Adrenal gland (tissue), 19 donors: ENCODE measurements at places on chromosomes 2 and 18. TPM values are rescaled to one million over a fixed set of nuclear protein-coding genes. Genes with fewer than 3 reads are reported as not detected.

- DNase-seq = peak; percentile 88
These were observed 48.0 kb upstream of the MRPL33 start for GRCh38 chr2:27723372-27724144.

Gene TRPM8
- total RNA-seq = not detected

DNA sequence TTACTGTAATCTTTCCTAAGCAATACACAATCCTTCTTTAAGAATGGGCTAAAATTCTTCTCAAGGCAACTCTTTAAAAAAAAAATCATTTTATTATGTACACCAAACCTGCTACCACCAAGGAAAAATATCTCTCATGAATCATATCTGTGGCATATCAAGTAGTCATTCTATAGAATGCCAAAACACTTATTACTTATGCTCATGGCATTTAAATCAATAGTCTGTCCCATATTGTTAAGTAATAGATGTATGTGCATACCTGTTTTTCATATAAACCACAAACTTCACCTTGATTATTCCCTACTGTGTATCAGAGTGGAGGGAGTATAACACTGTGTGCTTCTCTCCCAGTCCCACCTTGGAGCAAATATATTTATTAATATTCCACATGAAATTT, 95.8 kb upstream of the SETBP1 start:
- no peak for DNase-seq

DNA sequence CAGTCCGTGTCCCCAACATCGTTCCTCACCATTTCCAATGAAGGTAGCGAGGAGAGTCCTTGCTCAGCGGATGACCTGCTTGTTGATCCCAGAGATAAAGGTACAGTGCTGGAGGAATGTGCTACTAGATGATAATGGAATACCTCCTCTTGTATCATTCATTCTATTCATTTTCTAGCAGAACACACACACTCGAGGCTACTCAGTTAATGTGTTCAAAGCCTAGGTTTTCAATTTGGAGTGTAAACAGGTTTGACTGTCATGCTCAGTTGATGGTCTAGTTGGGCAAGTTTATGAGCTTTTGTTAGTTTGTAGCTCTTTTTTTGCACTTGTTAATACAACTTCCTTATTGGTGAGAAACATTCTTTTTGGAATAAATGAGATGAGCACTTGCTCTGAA, 114.2 kb downstream of the ICA1L start:
- DNase-seq = no peak

DNA sequence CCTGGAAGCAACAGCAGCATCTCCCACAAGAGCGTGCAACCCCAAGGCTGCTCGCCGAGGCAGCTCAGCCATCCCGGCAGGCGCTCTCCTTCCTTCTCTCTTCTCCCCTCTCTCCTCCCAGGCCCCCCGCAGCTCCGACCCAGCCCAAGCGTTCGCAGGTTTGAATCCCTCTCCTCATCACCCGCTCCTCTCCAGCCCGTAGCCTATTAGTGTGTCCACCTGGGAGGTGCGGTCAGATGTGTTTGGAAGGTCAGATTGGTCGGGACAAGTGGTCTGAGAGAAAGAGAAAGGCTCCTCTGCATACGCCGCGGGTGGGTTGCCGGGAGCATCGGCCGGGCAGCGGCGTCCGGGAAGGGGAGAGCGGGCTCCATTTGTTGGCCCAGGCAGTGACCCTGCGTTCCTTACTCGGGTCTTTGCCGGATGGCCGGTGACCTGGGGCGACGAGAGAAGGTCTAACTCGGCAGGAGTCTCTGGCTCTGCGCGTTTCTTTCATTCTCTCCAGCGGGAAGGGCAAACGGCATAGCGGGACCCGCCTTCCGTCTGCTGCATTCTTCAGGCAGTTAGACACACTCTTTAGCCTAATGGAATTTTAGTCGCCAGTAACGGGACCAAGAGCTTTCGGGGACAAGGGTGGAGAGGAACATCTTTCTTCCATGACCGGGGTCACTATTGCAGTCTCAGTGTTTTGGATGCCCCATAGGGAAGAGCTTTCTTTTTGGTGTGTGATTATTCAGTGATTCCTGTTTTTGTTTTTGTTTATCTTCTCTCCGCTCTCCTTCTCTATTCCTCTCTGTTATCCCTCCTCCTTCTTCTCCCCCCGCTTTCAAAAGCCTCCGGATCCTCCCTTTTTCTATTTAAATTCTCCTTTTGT, 1.1 kb upstream of the TMEFF2 start:
- DNase-seq = peak; percentile 7

DNA sequence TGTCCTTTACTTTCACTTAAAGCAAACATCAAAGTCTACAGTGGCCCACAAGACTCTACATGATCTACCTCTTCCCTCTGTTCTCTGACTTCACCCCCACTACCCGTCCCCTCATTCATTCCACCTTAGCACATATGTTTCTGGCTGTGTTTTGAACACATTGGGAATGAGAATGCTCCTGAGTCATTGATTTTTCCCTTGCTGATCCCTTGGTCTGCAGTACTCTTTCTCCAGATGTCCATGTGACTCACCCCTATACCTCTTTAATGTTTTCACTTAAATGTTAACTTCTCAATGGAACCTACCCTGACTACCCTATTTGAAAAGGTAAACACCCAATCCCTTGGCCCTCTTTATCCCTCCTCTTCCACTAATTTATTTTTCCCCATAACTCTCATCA, 30.7 kb upstream of the FRZB start:
- DNase-seq = no peak

- DNase-seq = peak; percentile 10
These were observed 70.1 kb upstream of the ASB18 start for GRCh38 chr2:236334122-236334876.

DNA sequence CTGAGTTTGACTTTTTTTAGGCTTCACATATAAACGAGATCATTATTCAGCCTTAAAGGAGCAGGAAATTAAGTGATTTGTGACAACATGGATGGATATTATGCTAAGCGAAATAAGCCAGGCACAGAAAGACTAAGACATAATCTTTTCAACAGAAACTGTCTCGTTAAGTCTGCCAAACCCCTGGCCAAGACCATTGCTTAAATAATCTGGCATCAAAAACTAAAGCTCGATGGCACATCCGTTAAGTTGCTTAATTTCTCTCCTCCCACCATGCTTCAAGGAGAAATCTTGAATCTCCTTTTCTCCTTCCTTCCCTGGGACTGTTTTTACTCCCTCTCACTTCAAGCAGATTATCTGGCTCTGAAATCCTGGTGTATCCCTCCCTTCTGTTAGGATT, 140.3 kb downstream of the GALNT14 start:
- no peak for DNase-seq

Gene C18orf54
- total RNA-seq = 1.2 TPM

GRCh38 chr2:235048549-235048948, 96.7 kb downstream of the SH3BP4 start:
- DNase-seq = peak; percentile 32

Gene NOL4
- not detected for total RNA-seq

DNA sequence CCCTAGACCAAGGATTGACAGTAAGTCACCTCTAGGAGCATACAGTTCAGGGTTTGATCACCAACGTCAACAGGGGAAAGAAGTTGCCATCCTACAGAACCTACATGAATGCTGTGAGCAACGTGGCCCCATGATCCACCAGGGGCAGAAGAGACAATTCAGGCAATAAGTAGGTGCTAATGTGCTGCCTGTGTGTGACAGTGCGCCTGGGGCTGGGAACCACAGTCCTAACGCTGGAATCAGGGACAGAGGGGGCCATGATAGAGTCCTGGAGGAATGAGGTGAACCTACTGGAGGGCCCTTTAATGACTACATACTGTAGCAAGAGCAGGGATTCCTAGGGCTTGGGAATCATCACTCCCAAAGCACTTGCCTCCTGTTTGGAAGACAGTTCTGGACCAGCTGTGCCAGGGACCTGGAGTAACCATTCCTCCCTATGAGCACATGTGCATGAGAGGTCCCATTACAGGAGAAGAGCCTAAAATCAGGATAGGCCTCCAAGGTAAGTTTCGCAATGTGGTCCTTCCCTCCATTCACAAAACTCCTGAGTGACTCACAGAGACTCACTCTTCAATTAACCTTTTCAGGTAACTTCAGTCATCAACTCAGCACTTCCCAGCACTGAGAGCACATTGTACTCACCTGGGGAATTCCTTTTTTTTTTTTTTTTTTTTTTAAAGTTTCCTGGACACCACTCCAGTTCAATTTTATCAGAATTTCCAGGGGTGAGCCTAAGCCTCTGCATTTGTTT, 214.0 kb downstream of the TMEM163 start:
- no peak for DNase-seq

DNA sequence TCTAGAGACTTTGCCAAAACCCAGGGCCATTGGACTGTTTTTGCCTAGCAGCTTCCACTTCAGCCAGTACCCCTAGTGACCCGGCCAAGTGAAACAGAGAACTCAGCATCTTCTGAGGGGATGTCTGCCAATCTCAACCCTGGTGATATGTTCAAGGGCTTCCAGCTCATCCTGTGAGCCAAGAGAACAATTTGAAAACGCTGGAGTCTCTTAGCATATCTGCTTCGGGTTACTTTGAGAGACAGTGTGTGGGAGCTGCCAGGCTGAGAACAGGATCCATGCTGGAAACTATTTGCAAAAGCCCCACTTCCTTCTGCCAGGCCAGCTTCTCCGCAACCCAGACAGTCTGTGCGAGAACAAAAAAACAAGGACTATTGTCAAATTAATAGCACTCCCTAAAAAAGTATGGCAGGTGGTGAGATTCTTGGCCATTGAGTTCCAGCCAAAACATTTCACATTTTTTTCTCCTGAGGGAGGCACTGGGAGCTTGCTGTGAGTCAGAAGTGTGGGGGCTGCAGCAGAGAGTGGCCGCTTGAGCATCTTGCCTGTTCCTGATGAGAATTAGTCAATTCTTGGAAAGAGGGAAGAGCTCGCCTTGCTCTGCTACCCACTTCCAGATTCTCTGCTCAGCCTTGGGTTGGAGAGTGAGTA, 395.6 kb upstream of the TRIB2 start:
- DNase-seq = peak; percentile 46

Gene KIAA2012
- not detected for total RNA-seq

Gene PROM2
- total RNA-seq = 0.96 TPM

DNA sequence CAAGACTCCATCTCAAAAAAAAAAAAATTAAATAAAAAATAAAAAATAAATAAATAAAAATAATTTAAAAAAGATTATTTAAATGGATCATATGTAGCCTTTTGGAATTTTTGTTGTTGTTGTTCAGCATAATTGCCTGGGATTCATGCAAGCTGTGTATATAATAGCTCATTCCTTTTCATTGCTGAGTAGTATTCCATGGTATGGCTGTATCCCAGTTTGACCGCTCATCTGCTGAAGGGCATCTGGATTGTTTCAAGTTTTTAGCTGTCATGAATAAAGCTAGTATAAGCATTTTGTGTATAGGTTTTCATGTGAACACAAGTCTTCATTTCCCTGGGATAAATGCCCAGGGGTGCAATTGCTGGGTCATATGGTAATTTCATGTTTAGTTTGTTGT, 6.4 kb upstream of the TANC1 start:
- no peak for DNase-seq

Gene CRYGD
- not detected for total RNA-seq

DNA sequence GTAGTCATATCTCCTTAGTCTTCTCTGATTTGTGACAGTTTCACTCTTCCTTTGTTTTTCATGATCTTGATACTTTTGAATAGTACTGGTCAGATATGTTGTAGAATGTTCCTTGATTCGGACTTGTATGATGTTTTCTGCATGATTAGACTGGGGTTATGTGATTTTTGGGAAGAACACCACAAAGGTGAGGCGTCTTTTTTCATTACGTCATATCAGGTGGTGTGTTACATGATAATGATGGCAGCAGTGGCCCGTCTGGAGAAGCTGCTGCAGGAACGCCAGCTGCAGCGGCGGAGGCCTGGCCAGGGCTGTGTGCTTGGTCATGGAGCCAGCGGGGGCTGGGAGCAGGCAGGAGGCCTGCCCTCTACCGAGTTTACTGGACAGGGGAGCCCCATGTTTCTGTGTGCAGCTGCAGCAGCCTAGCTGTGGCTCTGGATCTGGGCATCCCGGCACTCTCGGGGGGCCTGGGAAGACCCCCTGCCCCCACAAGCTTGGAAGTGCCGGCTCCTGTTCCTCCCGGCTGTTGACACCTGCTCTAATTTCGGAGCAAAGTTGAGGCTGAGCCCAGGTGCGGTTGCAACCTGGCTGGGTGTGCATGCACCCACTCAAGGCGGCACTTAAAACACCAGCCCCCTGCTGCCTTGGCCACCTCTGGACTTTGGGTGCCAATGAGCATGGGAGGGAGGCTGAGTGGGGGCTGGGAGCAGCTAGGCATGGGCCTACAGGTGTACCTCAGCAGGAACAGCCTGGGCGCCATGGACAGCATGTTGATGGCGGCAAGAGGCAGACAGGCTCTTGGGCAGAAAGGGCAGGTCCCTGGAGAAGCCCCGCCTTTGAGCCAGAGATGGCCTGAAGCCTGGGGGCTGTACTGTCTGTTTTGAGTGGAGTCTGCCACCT, 26.1 kb downstream of the SLC4A10 start:
- no peak for DNase-seq

- no peak for DNase-seq
These were observed 19.6 kb downstream of the ALS2 start for GRCh38 chr2:201761101-201761500.

- no peak for DNase-seq
These were observed 84.7 kb downstream of the NEDD4L start for GRCh38 chr18:58128381-58129374.

- no peak for DNase-seq
These were observed 60.9 kb downstream of the CPS1 start for GRCh38 chr2:210617318-210617717.

Gene HNMT
- total RNA-seq = 23.3 TPM

Gene NPC1
- 93.6 TPM for total RNA-seq

GRCh38 chr2:106867196-106867953, 18.6 kb downstream of the ST6GAL2 start:
- no peak for DNase-seq

Gene COL3A1
- total RNA-seq = 231 TPM

GRCh38 chr2:164706522-164706921, 85.2 kb upstream of the GRB14 start:
- no peak for DNase-seq

GRCh38 chr2:2253172-2254016, 77.7 kb downstream of the MYT1L start:
- no peak for DNase-seq

DNA sequence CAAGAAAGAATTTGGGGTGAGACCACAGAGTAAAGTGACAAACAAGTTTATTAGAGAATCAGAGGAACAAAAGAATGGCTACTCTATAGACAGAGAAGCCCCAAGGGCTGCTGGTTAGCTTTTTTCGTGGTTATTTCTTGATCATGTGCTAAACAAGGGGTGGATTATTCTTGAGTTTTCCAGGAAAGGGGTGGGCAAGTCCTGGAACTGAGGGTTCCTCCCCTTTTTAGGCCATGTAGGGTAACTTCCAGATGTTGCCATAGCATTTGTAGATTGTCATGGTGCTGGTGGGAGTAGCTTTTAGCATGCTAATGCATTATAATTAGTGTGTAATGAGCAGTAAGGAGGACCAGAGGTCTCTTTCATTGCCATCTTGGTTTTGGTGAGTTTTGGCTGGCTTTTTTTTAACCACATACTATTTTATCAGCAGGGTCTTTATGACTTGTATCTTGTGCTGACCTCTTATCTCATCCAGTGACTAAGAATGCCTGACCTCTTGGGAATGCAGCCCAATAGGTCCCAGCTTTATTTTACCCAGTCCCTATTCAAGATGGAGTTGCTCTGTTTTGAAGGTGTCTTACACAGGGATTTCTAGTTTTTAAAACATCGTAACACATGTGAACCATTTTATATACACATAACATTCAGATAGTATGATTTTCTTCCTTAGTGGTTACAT, 77.8 kb downstream of the MYO1B start:
- DNase-seq = no peak

Gene SP9
- not detected for total RNA-seq
